Stromal cell of bone marrow (primary cell): ENCODE measurements at places on chromosomes 16 and 17.

- DNase-seq: no peak
Measured at GRCh38 chr16:27690608-27691007, 140.7 kb downstream of the KATNIP start.

GRCh38 chr17:51124640-51125503, 4.2 kb upstream of the SPAG9 start:
- no peak for DNase-seq

DNA sequence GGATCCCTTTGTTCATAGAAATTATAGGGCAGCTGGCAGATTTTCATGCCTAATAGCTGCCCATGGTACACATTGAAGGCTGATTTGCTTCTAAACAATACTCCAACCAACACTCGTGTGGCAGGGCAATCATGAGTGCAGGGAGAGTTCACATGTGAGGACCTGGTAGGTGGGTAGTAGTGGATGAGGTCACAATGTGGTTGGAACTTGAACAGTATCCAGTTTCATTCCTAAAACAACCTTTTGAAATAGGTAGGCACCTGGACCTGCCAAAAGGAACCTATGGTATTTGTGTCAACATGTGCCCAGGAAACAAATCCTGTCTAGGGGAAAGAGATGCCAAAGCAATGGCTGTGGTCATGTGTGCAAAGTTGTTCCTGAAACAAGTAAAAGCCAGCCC, 32.8 kb downstream of the CCL4 start:
- no peak for DNase-seq

- peak; percentile 59 for DNase-seq
Measured at GRCh38 chr17:28842282-28843012, at the start of gene FAM222B. TSS of gene FAM222B (minus strand) at chr17:28842790. CDS start at chr17:28766667, 76,123 bp downstream.

DNA sequence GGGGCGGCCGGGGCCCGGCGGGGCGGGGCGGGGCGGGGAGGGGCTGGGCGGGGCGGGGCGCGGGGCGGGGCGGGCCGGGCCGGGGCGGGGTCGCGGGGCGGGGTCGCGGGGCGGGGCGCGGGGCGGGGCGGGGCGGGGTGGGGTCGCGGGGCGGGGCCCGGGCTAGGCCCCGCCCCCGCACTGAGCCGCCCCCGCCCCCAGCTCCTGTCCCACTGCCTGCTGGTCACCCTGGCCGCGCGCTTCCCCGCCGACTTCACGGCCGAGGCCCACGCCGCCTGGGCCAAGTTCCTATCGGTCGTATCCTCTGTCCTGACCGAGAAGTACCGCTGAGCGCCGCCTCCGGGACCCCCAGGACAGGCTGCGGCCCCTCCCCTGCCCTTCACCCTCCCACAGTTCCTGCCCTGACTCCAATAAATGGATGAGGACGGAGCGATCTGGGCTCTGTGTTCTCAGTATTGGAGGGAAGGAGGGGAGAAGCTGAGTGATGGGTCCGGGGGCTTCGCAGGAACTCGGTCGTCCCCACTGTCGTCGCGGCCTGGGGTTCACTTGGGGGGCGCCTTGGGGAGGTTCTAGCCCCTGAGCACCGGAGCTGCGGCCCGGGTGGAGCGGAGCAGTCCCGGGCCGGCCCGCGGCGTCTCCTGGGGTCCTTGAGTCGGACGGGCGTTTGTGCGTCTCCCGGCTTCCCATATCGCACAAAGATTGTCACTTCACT, 795 bp upstream of the HBM start:
- no peak for DNase-seq

DNA sequence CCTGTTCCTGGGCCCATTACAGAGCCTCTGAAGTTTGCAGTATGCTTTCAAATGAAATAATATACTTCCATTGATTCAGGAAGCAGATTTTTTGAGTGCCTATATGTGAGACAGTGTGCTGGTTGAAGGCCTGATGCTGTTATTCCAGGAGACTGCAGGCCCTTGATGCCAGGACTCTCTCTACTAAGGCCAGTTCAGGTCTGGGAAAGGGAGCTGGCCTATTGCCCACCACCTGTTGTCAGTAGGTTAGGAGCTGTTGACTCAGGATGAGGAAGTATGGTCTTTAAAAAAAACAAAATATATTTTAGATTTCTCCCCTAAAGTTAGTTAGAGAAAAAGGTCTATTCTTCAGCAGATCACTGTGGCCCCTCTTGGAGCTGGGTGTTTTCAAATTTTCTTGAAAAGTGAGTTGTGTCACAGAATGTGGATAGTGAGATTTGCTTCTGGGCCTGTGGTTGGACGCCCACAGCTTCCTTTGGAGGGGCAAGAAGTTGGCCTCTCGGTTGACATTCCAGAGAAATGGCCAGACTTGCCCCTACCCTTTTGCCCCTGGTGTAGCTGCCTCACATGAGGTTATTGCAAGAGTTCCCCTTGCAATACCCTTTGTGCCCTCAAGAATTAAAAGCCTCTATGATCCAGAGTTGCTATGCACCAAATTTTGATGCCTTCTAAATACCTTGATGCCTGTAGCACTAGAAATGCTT, 7.9 kb downstream of the ESRP2 start:
- no peak for DNase-seq

GRCh38 chr16:84774810-84775209, 45.0 kb upstream of the CRISPLD2 start:
- peak; percentile 91 for DNase-seq

DNA sequence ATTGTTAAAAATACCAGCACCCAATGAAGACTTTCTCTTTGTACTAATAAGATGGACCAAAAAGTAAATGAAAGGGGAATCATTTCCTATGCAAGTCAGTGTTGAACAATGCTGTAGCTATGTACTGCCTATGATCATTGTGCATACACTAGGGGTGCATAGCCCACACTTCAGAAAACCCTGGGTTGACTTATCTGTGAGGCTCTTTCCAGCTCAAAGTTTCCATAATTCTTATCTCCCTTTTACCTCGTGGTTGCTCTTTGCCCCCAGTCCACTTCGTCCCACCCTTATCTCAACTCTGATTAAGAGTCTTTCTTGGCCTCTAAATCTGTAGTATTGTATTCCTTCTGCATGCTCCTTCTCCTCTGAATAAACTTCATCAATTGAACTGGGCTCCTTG, 336.8 kb downstream of the SHISA9 start:
- no peak for DNase-seq

DNA sequence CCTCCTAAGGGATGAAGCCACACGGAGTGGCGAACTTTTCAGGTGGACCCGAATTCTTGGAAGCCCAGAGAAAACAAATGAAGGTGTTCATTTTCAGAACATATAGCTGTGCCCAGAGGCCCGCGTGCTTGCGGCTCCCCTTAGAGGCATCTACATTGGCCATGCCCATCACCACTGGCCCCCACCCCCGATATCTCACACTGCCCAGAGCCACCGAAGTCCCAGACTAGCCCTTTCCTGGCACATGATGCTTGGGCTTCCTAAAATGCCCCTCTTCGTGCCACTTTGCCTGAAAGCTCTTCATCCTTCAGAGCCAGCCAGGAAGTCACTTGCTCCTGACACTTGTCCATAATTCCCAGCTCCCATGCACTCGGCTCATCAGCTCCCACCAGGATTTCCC, 2.1 kb upstream of the HEXIM1 start:
- DNase-seq: no peak

GRCh38 chr17:20206068-20206467, 196.9 kb downstream of the SPECC1 start:
- no peak for DNase-seq

DNA sequence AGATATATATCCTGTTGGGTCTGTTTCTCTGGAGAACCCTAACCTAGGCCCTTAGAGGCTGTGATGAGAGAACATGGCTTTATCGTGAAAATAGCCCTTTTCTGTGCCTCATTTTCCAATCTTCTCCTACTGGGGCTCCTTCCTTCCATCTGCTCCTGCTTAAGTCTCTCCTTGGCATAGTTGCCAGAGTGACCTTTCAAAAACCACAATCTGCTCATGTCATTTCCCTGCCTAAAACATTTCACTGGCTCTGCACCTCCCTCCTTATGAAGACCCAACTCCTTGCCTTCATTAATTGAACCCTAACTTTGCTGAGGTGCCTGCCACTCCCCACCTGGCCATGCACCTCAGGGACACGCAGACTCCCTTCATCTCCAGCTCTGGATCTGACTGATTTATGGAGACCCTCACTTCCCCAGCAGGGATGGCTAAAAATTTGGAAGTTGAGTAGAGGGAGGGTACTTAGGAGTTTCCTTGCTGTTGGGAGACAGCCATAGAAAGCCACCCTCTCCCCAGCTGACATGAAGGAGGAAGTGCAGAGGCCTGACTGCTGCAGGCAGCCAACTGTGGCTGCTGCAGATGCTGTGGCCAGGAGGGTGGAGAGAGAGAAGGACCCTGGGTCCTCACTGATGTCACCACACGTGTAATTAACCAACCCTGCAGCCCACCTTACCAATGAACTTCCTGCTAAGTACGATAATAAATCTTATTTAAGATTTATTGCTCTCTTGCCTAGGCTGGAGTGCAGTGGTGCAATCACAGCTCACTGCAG, 6.3 kb upstream of the GGA2 start:
- DNase-seq: no peak

DNA sequence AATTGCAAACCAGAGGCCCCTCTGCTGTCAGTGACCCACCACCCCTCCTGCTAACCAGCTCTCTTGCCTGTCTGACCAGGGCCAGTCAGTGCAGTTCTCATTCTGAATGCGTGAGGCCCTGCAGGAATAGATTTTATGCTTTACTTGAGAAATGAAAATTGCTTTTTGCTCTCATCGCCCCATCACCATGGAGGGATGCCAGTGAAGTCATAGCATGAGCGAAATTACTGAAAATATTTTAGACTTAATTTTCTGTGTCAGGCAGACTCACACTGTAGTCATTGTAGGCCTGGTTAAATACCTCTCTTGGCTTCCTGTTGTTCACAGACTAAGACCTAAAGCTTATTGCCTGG, 490.5 kb upstream of the CDH5 start:
- DNase-seq: peak; percentile 47

DNA sequence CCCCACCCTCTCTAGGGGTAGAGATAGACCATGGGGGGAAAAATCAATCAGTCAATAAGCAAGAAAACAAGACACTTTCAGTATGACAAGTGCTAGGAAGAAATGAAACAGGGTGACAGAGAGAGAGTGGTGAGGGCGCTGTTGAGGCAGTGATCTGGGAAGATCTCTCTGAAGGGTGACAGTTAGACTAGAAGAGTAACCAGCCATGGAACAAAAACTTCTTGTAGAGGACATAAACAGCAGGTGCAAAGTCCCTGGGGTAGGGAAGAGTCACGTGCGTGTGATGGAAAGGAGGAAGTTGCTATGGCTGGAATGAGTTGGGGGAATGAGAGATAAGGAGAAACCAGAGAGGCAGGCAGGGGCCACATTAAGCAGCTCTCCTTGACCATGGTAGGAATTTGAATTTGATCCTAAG, 16.8 kb upstream of the EMP2 start:
- no peak for DNase-seq

DNA sequence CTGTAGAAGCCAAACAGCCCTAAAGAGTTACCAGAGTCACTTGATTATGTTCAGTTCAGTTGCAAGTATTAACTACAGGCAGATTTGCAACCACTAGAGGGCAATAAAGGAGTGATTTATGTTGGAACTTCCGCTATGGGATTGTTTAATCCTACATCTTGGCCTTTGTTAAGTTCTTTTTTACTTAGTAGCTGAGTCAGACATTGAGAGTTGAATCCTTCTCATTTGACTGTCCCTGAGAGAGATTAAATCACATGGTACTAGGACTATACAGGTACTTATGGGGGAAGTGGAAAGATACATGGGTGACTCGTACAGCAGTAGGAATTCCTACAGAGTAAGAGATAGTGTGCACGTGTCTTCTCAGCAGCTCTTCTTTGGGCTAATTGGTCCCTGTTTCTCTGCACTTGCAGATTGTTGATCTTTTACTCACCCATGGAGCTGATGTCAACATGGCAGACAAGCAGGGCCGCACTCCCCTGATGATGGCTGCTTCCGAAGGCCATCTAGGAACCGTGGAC, 40.3 kb downstream of the CYB561 start:
- peak; percentile 64 for DNase-seq

GRCh38 chr17:50094243-50094752, 853 bp upstream of the PDK2 start:
- peak; percentile 80 for DNase-seq

DNA sequence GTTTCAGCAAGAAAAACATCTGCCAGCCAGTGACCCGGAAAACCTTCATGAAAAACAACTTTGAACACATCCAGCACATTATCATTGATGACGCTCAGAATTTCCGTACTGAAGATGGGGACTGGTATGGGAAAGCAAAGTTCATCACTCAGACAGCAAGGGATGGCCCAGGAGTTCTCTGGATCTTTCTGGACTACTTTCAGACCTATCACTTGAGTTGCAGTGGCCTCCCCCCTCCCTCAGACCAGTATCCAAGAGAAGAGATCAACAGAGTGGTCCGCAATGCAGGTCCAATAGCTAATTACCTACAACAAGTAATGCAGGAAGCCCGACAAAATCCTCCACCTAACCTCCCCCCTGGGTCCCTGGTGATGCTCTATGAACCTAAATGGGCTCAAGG, 22.2 kb downstream of the SLFN5 start:
- no peak for DNase-seq

DNA sequence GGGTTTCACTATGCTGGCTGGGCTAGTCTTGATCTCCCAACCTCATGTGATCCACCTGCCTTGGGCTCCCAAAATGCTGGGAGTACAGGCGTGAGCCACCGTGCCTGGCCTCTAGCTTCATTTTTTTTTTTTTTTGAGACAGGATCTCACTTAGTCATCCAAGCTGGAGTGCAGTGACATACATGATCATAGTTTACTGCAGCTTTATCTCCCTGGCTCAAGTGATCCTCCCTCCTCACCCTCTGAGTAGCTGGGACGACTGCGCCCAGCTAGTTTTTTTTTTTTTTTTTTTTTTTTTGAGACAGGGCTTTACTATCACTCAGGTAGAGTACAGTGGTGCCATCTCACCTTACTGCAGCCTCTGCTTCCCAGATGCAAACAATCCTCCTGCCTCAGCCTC, 9.7 kb downstream of the RPA1 start:
- DNase-seq: no peak

DNA sequence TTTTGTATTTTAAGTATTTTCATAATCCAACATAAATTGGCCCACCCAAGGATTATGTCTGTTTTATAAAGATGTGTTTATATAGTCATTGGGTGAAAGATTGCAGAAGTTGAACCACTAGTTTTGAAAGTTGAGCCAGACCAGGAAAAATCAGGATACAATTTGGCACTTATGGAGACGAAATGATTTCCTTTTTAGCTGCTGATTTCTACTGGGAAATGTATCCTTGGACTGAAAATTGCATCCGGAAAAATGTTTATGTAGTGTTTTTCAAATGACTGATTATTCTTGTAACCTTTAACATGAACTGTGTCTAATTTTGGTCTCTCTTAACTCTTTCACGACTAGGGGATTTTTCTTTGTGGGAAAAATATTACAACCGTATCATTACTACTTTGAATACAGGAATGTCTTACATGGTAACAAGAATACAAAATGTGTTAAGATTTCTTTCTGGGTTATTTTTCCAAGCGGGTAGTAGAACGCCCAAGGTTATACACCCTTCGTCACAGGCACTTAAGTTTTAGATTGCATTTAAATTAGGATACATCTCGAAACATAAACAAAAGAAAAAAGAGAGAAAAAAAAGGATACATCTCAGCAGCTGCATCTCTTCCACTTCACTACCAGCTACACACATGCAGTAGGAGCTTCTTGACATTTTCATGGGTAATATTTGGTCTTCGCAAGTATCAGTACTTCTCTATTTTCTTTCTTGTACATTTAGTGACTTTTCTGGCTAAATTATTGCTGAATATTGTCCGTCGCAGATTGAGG, 273.0 kb upstream of the TBX2 start:
- DNase-seq: no peak

- no peak for DNase-seq
Measured at GRCh38 chr17:35313875-35314409, 59.5 kb downstream of the SLFN11 start.
